ENCODE measurements at places on chromosomes 3 and 15.

- DNase-seq = no peak
Measured at GRCh38 chr3:33299395-33300081, 22.3 kb downstream of the FBXL2 start.

GRCh38 chr3:126039870-126040269, 44.1 kb downstream of the SLC41A3 start:
- peak; percentile 26 for DNase-seq

DNA sequence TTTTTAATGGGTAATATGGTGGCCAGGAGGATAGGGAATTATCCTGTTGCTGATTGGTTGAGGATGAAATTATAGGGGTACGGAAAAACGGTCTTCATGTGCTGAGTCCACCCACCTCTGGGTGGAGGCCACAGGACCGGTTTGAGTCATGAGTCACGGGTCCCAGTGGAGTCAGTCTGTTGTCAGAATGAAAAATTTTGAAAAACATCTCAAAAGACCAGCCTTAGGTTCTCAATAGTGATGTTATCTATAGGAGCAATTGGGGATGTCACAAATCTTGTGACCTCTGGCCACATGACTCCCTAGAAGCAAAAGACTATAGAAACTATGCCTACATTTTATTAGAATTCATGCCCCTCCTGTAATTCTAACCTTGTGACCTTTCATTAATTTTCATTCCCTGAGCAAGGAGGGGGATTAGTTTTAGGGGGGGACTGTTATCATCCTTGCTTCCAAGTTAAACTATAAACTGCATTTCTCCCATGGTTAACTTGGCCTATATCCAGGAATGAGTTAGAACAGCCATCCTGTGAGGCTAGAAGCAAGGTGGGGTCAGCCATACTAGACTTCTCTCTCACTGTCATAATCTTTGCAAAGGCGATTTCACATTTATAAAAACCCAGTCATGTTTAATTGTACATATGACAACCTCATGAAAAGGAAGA, 101.2 kb downstream of the TCF12 start:
- DNase-seq = no peak

DNA sequence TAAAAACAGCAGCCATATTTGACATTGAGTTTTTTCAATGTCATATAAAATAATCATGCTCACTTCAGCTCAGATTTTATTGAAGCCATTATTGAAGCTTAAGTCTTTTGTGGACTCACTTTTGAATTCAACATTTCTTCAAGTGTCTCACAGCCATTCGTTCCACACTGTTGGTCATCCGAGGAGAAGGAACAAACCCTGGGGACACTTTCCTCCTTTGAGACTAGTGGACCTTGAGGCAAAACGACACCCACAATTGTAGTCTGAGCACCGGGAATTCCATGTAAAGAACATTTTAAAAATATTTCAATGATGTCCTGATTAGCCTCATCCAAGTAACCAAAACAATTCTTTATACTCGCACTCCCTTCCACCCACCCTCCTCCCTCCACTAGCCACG, 174.7 kb downstream of the CD47 start:
- DNase-seq = no peak

GRCh38 chr15:35439291-35439690, 106.7 kb downstream of the DPH6 start:
- no peak for DNase-seq

DNA sequence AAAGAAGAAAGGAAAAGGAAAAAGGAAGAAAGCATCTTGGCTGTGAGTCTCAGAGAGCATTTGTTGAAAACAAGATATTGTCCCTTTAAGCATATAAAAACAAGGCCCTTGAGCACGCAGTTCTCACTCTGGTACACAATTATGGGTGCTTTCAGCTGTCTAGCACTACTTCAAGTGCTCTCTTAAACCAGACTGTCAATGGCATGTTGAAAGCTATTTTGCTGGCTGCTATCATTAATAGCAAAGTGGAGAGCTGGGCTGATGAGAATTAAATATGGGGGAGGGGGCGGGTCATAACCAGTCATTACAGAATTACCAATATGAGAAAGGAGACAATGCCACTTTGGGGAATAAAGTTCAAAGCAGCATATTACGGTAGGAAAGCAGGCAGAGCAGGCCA, 9.3 kb downstream of the TLE3 start:
- DNase-seq = no peak

DNA sequence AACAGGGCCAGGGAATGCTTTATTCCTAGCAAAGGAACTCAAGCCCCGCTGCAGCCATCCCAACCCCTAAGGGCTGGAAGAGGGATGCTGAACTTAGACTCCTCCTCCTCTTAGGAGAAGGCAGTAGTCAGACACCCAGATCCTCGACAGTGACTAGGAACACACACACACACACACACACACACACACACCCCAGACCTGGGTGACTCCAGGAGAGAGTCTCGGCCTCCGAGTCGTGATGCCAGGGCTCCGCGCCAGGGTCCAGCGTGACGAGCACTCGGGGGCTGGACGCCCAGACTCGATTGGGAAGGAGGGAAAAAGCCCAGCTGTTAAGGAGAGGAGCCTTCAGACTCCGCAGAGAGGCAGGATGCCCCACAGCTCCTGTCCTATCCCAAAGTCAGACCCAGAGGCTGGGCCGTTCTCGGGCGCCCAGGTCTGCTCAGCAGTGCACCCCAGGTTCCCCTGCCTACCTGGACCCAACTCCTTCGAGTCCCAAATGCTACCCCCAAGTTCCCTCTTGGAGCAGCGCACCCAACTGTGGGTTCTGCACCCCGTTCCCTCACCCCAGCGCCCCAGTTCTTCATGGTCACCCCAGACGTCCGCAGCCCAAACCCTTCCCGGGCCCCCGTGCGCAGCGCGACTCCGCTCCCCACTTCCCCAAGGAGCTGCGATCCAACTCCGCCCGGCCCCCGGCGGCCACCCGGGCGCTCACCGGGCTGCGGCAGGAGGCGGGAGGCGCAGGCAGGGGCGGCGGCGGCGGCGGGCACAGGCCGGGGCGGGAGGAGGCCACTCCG, 421 bp downstream of the BMF start:
- DNase-seq = no peak

- no peak for DNase-seq
Measured at GRCh38 chr15:92883163-92883875, 16.8 kb upstream of the CHD2 start.
